ENCODE measurements at places on chromosomes 12 and 14.

DNA sequence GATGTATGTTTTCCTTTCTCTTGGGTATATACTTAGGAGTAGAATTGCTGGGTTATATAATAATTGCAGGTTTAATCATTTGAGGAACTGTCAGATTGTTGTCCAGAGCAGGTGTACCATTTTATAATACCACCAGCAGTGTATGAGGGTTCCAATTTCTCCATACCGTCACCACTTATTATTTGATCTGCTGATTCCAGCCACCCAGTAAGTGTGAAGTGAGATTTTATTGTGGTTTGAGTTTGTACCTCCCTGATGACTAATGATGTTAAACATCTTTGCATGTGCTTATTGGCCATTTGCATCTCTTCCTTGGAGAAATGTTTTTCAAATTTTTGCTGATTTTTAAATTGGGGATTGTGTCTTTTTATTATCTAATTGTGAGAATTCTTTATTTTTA is 15.1 kb downstream of the NCKAP5L start:
- DNase-seq, result no peak

GRCh38 chr12:43102546-43103264 is 449.3 kb downstream of the ADAMTS20 start:
- DNase-seq, result no peak

GRCh38 chr14:71749613-71750238 is 182.5 kb upstream of the RGS6 start:
- no peak for DNase-seq

DNA sequence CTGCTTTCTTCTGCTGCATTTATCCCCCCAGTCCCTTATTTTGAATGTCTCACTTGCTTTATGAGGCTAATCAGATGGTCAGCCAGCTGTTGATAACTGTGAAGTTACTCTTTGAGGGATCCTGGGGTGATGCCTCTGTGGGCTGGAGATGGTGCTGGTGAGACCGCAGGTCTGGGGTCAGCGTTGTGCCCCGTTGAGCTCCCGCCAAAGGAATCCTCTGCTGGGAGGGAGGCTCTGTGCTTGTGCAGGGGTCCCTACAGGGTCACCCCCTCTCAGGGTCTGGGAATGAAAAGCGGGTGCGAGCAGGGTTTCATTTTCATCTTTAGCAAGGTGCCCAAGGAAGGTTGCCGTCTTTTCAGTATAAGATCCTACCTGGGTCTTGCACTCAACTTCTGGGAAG is 161.2 kb upstream of the RTL1 start:
- no peak for DNase-seq

DNA sequence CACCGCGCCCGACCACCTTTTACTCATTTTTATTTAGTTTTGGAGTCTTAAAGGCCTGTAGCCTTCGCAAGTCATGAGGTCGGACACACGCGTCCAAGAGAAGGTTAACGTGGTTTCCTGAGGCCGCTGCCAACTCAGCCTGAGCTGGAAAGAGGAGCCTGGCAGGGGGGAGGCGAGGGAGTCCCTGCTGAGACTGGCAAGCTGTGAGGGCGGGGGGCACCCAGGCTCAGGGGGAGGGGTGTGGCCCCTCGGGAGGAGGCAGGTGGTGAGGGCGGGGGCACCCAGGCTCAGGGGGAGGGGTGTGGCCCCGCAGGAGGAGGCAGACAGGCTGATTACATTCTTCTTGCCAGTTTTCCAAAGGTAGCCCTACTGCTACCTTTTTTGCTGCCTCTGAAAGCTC is 143.2 kb downstream of the PIWIL1 start:
- DNase-seq, result peak; percentile 65

All from NCI-H2107 (cell line).